ENCODE measurements at places on chromosomes 6 and 20. TPM values are rescaled to one million over a fixed set of nuclear protein-coding genes. Genes with fewer than 3 reads are reported as not detected.

The PTGIS gene
- total RNA-seq = 217 TPM

The RGS17 gene
- total RNA-seq = 0.83 TPM

The VWA7 gene
- total RNA-seq = not detected

The ULBP3 gene
- total RNA-seq = not detected

DNA sequence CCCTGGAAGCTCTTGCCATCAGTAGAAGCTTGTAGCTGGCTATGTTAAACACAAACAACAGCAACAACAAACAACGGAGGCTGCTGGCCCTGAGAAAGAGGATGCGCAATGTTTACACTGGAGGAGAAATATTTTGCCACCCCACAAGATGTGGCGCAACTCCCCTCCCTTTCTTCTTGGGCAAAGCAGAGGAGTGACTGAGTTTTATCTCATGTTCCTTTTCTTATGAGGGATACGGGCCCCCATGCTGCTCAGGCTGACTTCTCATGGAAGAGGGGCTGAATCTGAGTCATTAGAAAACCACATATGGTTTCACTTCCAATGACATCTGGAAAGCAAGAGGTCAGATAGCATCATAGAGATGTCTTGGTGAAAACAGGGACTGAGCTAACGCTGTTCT lies 75.9 kb upstream of the HDDC2 start:
- DNase-seq = no peak

DNA sequence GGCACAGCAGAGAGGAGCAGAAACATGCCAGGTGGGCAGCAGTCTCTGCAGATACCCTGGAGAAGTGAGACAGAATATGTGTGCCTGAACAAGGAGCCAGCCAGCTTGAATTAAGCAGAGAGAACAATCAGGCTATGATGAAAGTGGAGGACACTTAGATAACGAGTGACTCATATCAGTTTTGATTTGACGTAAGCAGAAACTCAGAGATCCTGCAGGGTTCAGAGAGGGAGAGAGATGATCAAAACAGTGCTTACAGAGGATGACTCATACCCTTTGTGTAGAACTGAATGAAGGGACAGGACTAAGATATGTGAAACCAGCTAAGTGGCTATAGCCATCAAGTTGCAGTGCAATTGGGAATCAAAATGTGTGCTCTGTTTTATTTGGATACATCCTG lies 300.7 kb downstream of the TENT5A start:
- no peak for DNase-seq

GRCh38 chr6:110996691-110997090 lies 14.9 kb downstream of the RPF2 start:
- DNase-seq = no peak

GRCh38 chr20:11067359-11067758 lies 393.6 kb upstream of the JAG1 start:
- DNase-seq = no peak

DNA sequence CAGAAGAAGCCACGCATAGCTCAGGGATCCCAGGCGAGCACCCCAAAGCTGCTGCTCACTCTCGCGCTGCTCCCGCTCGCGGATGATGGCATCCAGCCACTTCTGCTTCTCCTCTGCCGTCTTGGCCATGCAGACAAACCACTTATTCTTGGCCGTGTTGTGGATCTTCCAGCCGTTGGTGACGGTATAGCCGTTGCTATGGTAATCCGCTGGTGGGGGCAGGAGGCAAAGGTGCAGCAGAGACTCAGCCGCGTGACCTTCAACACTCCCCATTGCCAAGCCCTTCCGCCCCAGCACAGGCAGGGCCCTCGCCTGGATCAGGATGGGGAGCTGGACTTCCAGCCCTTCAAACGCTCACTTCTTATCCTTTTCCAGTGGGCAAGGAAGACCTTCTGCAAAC lies 136.9 kb downstream of the PREX1 start:
- DNase-seq = no peak

- DNase-seq = no peak
Observed at GRCh38 chr6:13667655-13668054, 44.0 kb downstream of the RANBP9 start.

DNA sequence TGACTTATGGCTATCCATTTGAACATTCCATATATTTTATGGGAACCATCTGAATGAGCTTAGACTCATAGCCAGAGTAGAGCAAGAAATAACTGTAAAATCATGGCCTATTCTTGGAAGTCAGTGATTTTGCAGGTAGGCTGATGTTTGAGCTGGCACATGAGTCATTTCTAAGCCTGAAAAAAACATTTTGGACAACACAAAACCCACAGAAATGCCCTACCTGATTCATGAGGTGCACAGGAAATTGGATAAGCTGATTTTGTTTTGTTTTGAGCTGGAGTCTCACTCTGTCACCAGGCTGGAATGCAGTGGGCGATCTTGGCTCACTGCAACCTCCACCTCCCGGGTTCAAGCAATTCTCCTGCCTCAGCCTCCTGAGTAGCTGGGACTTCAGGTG lies 443.0 kb downstream of the PKHD1 start:
- no peak for DNase-seq

- no peak for DNase-seq
Observed at GRCh38 chr20:44703956-44704488, 11.1 kb upstream of the CCN5 start.

DNA sequence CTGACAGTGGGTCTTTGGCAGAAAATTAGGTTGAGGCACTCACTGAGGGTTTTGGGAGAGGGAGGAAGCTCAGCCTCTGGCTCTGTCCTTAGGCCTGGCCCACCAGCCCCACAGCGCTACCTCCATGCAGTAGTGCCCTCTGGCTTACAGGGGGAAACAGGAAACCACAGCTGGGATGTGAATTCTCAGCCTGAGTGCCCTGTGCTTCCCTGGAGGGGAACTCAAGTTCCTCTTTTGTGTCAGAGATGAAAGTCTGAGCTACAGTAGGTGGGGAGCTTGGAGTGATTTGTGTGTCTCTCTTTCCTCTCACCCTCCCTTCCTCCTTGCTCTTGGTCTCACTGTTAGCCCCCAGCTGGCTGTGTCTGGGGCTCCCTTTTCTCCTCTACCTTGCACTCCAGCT lies 48.2 kb upstream of the BLCAP start:
- no peak for DNase-seq

GRCh38 chr6:156977527-156978291 lies 200.5 kb downstream of the ARID1B start:
- DNase-seq = no peak

DNA sequence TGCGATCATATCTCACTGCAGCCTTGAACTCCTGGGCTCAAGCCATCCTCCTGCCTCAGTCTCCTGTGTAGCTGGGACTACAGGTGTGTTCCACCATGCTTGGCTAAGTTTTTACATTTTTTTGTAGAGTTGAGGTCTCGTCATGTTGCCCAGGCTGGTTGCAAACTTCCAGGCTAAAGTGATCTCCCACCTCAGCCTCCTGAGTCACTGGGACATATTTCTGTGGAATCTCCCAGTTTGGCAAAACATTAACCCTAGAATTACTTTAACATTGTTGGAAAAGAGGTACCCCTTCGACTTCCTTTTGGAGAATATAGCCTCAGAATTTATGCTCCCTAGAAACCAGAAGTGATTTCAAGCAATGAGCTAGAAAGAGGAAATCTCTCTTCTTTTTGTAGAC lies 57.2 kb downstream of the SHLD1 start:
- DNase-seq = no peak

- no peak for DNase-seq
Observed at GRCh38 chr20:50254466-50255079, 63.9 kb downstream of the CEBPB start.

- DNase-seq = no peak
Observed at GRCh38 chr6:147614501-147614900, 106.0 kb downstream of the SAMD5 start.

GRCh38 chr6:107641071-107641470 lies 151.2 kb downstream of the SOBP start:
- no peak for DNase-seq

DNA sequence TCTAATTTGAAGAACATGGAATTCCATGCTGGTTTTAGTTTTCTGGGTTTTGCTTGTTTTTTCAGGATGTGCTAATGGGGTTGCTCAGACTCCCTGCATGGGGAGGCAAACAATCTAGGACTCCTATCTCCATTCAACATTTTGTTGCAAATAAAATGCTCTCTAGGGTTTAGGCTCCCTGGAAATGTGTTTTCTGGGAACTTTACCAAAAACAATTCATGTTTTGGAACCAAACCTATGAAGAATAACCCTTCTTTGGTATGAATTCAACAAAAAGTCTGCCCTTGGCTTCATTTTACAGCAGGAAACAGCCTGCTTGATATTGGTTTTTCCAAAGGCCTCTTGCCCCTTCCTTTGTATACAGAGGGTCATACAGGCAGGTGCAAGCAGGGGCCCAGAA lies 217.7 kb downstream of the FOXA2 start:
- no peak for DNase-seq

DNA sequence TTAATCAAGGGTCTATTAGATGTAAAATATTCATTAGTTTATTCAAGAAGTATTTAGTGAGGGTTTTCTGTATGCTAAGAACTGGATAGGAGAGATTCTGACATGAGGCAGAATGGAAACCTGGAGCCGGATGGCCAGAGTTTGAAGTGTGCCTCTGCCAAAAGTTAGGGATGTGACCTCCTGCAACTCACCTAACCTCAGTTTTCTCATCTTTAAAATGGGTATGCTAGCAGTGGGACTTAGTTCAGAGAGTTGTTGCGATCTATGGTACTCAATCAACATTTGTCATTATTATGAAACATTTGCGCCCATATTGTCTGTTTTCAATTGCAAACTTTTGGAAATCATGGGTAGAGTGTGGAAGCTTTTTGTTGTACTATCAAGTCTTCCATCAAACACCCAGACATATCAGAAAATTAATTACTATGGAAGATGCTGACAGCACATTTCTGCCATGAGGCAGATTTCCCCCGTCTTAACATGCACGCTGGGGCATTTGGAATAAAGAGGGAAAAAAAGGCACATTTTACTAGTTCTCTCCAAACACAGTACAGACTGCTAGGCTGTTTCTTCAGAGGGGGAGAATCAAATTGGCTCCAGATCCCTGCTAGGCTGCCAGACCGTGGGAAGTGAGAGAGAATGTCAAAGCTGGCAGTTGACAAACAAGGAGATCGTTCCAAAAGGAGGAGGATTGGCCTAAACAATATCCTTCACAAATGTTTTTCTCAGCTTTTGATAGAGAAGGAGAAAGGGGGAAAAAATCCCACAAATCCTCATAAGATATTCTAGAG lies 205.3 kb upstream of the TSHZ2 start:
- DNase-seq = no peak
